Right lung (tissue), 10 donors: ENCODE measurements at places on chromosomes 11 and 22. TPM values are rescaled to one million over a fixed set of nuclear protein-coding genes. Genes with fewer than 3 reads are reported as not detected.

GRCh38 chr22:50086526-50086925 is 1.3 kb upstream of the MLC1 start:
- DNase-seq = no peak

GRCh38 chr22:20549232-20549841 is 41.9 kb downstream of the MED15 start:
- DNase-seq = no peak

DNA sequence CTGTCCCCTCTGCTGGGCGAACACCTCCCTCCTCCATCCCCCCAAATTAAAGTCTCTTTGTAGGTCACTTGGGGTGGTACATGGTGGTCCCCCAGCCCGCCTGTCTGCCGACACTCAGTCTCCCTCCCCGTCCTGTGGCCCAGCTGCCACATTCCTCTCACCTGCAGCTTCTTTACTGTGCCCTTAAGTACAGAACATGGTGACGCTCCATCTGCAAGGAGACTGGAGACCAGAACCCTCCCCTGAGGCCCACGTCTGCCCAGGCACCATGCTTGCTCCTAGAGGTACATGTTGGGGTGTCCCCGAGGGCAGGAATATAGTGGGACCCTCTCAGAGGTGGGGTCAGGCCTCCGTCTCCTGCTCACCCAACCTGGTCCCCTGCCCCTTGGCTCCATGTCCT is 5.6 kb upstream of the EHD1 start:
- DNase-seq = no peak

DNA sequence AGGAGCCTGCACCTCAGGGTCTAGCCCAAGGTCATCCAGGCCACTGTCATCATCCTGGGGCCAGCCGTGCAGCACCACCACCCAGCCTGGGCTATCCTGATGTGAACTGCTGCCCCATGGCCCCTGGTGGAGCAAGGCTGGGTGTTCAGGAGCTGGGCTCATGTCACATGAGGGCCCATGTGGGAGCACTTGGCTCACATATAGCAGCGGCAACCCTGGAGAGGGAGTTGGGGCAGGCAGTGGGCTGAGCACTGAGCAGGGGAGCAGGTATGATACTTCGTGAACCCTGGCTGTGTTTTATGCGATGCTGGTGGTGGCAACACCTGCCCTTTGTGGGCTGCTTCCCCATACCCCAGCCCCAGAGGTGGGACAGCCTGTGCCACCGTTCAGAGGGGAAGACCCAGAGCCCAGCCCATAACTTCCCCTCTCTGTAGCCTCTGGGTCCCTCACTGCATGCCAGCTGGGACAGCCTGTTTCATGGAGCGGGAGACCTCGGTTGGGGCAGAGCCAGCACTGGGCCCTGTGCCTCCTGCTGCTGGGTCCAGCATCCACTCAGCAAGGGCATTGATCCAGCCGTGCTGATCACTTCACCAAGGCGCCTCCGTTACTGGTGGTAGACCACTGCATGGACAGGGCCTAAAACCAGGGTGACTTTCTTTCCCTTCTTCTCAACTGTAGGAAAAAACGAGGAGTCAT is 62.5 kb upstream of the SUSD2 start:
- no peak for DNase-seq

- DNase-seq = no peak
Measured at GRCh38 chr11:47539681-47540039, 13.3 kb downstream of the CELF1 start.

DNA sequence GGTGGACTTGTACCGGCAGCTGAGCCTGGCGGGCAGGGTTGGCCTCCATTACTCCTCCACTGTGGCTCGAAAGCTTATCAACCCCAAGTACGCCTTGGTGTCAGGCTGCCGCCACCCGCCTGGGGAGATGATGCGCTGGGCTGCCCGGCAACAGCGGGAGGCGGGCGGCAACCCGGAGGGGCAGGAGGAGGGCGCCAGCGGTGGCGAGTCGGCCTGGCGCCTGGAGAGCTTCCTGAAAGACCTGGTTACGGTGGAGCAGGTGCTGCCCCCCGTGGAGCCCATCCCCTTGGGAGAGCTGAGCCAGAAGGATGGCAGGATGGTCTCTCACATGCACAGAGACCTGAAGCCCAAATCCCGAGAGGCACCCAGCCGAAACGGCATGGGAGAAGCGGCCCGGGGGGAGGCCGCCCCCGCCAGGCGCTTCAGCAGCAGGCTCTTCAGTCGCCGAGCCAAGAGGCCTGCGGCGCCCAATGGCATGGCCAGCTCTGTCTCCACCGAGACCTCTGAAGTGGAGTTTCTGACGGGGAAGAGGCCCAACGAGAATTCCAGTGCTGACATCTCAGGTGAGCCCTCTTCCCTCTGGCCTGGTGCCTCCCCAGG is 26.7 kb downstream of the FAM83F start:
- DNase-seq = no peak

DNA sequence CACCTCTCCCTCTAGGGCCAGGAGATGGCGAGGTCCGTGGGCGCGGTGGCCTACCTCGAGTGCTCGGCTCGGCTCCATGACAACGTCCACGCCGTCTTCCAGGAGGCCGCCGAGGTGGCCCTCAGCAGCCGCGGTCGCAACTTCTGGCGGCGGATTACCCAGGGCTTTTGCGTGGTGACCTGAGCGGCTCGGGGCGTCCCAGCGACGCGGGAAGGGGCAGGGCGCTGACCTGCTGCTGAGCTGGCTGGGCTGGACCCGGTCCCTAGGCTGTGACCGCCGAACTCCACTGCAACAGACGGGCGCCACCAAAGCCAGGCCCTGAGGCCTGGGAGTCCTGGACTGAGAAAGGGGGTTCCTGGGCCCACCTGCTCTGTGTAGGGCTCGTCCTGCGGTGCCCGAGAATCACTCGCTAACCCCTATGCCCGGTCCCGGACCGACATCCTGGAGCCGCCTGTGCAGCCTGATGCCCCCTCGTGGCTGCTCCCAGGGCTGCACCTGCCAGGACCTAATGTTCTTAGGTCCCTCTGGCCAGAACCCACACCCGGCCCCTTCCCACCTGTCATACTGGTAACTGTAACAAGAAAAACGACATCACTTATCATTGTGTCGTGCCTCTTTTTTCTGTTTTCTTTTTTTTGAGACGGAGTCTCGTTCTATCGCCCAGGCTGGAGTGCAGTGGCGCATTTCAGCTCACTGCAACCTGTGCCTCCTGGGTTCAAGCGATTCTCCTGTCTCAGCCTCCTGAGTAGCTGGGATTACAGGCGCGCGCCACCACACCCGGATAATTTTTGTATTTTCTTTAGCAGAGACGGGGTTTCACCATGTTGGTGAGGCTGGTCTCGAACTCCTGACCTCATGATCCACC is 15.0 kb downstream of the RHOD start:
- no peak for DNase-seq

DNA sequence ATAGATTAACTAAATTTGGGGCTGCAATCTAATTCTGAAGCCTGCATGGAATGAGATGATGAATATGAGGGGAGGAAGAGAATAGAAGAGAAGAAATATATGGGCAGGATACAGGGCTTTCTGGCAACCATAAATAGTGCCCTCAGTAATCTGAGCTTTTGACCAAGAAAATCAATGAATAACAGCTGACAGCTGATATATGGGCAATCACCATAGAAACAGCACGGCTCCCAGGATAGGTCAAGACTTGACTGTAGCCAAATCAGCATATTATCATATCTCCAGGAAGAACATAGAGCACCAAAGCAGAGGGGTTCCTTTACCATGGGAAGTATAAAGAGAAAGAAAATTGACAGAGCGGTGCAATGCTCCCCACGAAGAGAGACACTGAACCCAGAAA is 643.8 kb upstream of the TENM4 start:
- DNase-seq = no peak

DNA sequence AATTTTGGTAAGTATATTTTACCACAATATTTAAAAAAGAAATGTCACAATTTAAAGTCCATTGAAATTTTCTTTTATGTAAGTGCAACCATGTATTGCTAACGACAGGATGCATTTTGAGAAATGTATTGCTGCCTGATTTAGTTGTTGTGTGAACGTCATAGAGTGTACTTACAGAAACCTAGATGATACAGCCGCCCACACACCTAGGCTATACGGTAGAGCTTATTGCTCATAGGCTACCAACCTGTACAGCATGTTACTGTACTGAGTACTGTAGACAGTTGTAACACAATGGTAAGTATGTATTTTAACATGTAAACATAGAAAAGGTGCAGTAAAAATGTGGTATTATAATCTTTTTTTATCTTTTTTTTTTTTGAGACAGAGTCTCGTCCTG is 48.1 kb downstream of the CBL start:
- no peak for DNase-seq

- DNase-seq = no peak
Measured at GRCh38 chr22:19173047-19174035, 5.2 kb downstream of the SLC25A1 start.

DNA sequence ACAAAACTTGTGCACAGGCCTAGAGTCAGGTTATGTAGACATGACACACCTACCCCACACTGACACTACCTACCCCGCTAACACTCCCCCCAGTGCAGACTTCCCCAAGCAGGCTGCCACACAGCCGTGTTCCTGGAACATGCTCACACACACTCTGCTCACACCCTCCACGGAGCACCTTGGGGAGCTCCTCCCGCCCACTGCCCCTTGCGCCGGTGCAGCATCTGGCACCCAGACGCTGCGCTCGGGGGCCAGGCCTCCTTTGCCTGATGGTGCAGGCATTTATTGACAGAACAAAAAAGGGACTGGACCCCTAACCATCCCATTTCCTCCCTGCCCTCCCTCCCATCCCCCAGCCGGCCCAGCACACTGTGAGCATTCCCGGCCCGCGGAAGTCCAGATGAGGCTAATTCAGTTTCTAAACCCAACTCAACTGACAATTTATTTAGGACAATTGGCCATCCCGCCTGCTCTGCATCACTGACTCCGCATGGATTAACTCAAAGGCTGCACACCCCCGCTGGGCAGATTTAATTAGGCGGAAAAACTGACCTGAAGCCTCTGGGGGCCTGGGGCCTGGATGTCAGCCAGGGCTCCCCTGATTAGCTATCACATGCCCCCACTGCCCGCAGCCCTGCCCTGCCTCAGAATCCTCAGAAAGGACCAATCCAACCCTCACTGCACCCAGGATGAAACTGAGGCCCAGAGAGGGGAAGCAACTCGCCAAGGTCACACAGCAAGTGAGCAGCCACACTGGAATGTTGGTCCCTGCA is 30.1 kb downstream of the KCNC1 start:
- DNase-seq = no peak

DNA sequence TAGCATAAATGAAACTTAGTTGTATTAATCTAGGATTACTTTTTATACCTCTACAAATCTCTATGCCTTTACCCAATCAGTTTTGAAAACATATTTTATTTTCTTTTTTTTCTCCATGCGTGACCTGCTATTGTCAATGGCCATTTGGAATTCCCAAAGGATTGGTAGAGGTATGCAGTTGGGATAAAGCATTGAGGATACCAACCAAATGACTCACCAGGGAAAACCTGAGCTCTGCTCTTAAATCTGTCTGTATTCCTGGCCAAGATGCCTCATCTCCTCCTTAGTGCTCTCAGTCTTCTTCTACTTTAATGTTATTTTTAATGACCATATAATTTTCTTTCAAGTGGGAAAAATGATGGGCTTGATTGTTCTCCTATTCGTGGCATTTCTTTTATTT is 61.9 kb downstream of the EHF start:
- DNase-seq = no peak

DNA sequence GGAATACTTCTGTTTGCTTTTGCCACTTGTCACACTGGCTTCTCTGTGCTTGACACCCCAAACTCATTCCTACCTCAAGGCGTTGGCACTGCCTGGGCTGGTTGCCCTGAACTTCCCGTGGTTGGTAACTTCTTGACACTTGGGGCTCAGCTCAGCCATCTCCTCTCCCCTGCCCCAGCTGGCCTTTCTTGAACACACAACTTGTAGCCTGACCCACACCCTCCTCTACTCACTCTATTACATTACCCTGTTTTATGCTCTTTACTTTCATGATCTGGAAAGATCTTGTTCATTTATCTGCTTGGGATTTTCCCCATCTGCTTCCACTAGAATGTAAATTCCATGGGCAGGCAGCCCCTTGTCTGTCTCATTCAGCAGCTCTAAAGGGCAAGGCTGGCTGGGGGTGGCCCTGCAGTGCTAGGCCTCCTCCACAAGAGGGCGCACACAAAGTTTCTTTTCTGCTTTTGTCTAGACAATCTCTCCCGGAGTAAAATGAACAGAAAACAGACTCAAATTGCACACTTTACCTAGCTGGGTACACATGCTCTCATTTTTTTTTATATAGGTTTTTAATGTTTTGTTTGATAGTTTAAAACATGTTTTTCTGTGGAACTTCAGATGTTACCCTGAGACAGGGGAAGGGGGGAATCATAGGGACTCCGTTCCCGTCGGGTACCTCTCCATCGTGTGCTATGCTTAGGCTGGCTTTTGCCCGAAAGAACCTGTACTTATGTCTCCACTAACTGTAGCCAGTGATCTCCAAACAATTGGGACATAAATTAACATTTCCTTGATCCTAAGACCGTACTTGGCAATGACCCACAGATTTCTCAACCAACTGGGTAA is 16.4 kb upstream of the MRGPRX2 start:
- no peak for DNase-seq

GRCh38 chr22:44287121-44287693 is 25.5 kb downstream of the SHISAL1 start:
- no peak for DNase-seq

DNA sequence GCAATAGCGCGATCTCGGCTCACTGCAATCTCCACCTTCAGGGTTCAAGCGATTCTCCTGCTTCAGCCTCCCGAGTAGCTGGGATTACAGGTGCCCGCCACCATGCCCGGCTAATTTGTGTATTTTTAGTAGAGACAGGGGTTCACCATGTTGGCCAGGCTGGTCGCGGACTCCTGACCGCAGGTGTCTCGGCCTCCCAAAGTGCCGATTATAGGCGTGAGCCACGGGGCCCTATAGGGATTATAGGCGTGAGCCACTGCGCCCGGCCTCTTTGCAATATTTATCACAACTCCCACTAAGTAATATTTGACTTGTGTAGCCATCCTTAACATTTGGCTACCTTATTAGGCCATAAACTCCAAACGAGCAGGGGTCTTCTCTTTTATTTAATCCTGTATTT is 879 bp upstream of the CUL5 start:
- no peak for DNase-seq

- DNase-seq = no peak
Measured at GRCh38 chr11:117582433-117582832, 214.6 kb downstream of the DSCAML1 start.

GRCh38 chr11:69140635-69141034 is 15.1 kb upstream of the SMIM38 start:
- DNase-seq = no peak

- DNase-seq = no peak
Measured at GRCh38 chr11:44623341-44623730, 57.9 kb downstream of the CD82 start.

GRCh38 chr11:73085189-73085875 is 56.8 kb downstream of the FCHSD2 start:
- no peak for DNase-seq

Gene TMEM191B
- polyA plus RNA-seq = not detected

Gene CYP2D6
- 3.7 TPM for polyA plus RNA-seq

Gene PARVG
- 4.3 TPM for polyA plus RNA-seq

Gene NTM
- polyA plus RNA-seq = 14.0 TPM

Gene LRRC10B
- 3.2 TPM for polyA plus RNA-seq

Gene GPR83
- polyA plus RNA-seq = 0.21 TPM

Gene EML3
- polyA plus RNA-seq = 52.6 TPM
